CD4-positive, alpha-beta T cell treated with Interleukin-1 beta for 1 hour (primary cell): ENCODE measurements at places on chromosomes 16 and 17.
A peak's percentile ranks its signal among the peaks of the same experiment; 100 is the strongest.

GRCh38 chr16:56625943-56626654 is 518 bp downstream of the MT1E start:
- no peak for DNase-seq

GRCh38 chr16:82832821-82833220 is 206.1 kb downstream of the CDH13 start:
- no peak for DNase-seq

GRCh38 chr16:78677181-78677731 is 577.8 kb downstream of the WWOX start:
- DNase-seq, result no peak

DNA sequence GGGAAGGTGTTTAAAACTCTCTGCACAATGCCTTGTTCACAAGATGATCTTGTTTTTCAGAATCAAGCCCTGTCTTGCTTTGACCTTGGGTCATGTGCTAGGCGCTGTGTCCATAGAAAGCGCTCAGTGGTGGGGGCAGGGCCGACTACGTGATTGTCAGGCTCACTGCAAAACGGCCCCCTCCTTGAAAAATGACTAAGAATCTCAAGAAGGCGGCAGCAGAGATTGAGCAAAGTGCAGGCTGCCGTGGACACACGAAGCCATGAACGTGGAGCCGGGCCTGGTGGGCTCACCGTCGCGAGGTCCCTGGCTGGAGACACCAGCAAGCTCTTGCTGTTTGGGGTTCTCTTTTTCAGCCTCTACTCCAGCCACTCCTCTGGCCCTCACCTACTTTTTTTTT is 10.2 kb downstream of the ATP2C2 start:
- no peak for DNase-seq

GRCh38 chr16:12315330-12316136 is 339.0 kb downstream of the SNX29 start:
- DNase-seq, result no peak

- DNase-seq, result no peak
These were observed 8.8 kb downstream of the BEAN1 start for GRCh38 chr16:66435896-66436295.

DNA sequence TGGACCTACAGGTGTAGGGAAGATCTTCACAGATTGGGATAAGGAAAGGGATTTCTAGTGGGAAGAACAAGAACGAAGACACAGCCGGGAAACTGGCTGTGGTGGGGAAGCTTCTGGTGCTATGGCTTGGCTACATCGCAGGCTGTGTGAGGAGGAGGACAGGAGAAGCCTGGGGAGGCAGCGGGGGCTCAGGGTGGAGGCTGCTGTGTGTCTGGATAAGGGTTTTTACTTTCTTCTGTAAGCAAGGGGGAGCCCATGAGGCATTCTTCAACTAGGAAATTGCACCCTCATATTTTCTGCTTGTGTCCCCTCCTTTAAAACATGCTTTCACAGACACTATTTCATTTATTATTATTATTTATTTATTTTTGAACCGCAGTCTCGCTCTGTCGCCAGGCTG is 2.9 kb upstream of the RHBDF2 start:
- DNase-seq, result no peak

DNA sequence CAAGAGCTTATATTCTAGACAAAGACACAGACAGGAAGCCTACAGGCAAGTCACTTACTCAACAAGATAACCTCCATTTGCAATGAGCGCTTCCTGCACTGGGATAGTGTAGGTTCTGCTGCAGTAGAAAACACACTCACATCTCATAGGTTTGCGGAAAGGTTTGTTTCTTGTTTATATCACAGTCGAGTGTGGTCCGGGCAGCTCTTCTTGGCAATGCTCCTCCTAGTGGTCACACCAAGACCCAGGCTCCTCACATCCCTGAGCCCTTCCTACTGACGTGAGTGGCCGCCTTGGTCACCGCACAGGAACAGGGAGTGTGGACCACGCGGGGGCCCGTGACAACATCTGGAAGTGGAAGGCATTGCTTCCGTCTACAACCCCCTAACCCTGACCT is 48.0 kb upstream of the RBFOX3 start:
- no peak for DNase-seq

GRCh38 chr17:5226940-5227878 is 7.5 kb downstream of the SCIMP start:
- peak; percentile 55 for DNase-seq

- DNase-seq, result no peak
These were observed 103.1 kb upstream of the NACA2 start for GRCh38 chr17:61694095-61694494.

DNA sequence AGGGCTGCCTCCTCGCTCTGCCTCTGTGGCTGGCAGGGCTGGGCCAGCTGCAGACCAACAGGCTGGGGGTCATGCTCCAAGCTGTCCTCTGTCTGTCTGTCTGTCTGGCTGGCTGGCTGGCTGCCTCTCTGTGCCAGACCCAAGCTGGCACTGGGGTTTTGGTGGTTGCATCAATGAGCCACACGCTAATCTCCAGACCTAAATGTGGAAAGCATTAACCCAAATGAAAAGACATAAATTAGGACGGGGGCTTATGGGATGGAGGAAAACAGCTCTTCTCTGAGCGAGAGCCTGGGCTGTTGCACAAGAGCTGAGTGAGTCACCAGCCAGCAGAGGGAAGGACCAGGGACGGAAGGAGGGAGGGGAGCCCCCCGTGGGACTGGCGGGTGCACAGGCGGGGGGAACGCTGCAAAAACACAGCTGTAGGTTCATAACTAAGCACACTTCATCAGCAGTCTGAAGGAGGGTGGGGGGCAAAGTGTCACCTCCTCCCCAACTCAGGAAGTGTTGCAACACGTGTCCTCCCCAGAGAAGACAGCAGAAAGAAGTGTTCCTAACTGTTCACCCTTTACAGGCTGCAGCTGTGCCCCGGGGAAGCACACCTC is 83.4 kb downstream of the GAS7 start:
- peak; percentile 76 for DNase-seq

DNA sequence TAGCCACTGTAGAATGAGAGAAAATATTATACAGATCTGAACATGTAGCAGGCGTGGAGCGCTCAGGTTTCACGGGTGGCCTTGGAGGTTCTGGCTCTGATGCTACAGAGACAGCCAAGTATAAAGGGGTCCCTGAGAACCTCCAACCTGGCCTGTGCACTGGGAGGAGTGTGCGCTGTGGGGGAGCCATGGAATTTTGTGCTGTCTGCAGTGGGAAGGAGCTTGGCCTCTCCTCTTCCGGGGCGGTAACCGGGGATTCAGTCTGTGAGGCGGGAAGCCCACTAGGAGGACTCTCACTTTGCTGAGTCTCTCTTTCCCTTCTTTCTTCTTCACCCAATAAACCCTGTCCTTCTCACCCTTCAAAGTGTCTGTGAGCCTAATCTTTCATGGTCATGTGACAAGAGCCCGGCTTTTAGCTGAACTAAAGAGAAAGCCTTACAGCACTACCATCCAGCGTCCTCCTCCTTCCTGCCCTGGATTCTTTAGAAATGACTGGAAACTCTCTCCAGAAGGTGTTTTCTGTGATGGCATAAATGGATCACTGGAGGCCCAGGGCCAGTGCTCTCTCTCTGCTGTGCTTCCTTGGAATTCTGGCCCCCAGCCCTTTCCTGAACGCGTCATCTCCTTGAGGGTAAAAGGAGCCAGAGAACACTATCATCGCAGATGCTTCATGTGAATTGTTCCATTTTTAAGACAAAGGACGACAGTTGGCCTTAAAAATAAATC is 232.1 kb upstream of the CACNG5 start:
- no peak for DNase-seq
